ENCODE measurements at places on chromosomes 16 and 17.

- DNase-seq, result no peak
These were observed 27.3 kb downstream of the MIS12 start for GRCh38 chr17:5513628-5514027.

DNA sequence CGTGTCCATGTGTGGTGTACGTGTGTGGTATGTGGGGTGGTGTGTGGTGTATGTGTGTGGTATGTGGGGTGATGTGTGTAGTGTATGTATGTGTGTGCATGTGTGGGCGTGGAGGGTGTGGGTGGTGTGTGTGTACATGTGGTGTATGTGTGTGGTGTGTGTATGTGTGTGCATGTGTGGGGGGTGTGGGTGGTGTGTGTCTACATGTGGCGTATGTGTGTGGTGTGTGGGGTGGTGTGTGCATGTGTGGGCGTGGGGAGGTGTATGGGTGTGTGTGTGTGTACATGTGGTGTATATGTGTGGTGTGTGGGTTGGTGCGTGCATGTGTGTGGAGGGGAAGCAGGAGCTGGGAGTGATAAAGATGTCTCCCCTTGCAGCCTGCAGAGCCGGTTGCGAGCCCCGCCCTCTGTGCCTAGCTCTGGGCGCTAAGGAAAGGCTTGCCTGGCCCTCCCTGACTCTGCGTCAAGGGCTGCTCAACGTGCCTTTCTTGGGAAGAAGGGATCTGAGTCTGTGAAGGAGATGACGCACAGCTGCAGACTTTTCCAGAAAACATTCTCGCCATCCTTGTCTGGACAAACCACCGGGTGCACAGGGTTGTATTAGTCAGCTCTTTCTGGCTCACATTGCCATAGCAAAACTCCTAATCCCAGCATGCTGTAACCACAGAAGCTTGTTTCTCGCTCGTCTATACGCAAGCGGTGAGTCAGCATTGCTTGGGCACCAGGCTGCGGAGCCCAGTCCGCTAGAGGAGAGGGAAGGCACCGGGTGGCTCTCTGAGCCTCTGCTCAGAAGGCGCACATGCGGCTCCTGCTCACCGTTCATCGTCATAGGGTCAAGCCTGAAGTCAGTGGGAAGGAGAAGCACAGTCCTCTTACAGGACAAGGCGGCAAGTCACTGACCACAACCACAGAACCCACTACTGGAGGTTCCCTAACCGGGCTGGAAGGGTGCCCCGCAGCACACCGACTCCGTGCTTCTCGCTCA lies 2.0 kb upstream of the CD300H start:
- peak; percentile 95 for DNase-seq

- DNase-seq, result no peak
These were observed 3.0 kb downstream of the KRT32 start for GRCh38 chr17:41464173-41464572.

- no peak for DNase-seq
These were observed 15.7 kb downstream of the BCAR1 start for GRCh38 chr16:75235721-75236193.

- DNase-seq, result no peak
These were observed at the start of gene AOC2 for GRCh38 chr17:42844271-42844670. AOC2 (plus strand) TSS chr17:42844580; CDS start chr17:42844627, 47 bp downstream.

DNA sequence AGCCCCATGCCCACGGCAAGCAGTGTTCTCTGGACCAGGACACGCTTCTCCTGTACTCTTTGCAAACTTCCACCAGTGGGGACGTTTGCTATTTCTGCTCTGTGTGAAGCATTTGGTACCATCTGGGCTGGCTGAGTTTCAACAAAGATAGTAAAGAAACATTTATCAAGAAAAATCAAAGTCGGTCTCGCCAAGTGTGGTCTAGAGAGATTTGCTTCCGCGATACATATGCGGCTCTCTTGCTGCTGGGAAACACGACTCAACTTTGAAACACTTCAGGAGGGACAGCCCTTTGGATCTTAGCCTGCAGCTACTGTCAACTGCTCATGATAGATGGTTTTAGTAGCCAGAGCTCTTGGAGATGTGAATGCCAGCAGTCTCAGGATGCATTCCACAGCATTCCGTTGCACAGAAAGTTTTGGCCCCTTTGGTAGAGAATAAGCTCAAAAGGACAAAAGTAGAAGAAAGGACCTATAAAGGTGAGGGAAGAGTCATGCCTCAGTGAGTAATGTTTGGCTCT lies 168.2 kb upstream of the CACNG3 start:
- DNase-seq, result no peak

GRCh38 chr16:49437344-49437743 lies 63.7 kb downstream of the C16orf78 start:
- no peak for DNase-seq

- DNase-seq, result peak; percentile 2
These were observed 281.6 kb downstream of the RBFOX1 start for GRCh38 chr16:7614021-7614795.

DNA sequence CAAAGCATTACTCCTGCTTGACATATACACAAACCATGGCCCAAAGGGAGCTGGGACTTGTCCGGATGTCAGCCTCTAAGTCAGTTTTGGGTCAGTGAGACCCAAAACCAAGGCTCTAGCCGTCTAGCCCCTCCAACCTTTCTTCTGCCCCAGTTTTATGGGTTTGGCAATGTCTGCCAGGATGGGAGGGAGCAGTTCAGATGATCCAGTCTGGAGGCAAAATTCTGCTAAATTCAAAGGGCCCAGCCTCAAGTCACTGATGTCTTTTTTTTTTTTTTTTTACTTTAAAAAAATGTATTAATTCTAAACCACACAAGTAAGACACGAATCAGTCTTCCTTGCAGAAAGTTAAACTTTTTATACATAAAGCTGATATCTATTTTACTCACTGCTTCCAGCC lies 8.6 kb downstream of the NLRC5 start:
- no peak for DNase-seq

DNA sequence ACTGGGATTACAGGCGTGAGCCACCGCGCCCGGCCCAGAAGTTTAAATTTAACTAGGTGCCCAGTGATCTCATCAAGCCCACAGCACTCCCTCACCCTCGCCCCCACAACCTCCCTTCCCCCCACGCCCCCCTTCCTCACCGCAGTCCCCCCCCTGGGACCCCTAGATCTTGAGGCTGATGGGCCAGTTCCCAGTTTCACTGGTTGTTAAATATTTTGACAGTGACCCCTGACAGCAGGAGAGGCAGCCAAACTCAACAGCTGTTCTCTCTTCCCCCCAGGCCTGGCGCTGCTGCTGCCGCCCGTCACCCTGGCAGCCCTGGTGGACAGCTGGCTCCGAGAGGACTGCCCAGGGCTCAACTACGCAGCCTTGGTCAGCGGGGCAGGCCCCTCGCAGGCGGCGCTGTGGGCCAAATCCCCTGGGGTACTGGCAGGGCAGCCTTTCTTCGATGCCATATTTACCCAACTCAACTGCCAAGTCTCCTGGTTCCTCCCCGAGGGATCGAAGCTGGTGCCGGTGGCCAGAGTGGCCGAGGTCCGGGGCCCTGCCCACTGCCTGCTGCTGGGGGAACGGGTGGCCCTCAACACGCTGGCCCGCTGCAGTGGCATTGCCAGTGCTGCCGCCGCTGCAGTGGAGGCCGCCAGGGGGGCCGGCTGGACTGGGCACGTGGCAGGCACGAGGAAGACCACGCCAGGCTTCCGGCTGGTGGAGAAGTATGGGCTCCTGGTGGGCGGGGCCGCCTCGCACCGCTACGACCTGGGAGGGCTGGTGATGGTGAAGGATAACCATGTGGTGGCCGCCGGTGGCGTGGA lies 15.6 kb downstream of the QPRT start:
- DNase-seq, result no peak

DNA sequence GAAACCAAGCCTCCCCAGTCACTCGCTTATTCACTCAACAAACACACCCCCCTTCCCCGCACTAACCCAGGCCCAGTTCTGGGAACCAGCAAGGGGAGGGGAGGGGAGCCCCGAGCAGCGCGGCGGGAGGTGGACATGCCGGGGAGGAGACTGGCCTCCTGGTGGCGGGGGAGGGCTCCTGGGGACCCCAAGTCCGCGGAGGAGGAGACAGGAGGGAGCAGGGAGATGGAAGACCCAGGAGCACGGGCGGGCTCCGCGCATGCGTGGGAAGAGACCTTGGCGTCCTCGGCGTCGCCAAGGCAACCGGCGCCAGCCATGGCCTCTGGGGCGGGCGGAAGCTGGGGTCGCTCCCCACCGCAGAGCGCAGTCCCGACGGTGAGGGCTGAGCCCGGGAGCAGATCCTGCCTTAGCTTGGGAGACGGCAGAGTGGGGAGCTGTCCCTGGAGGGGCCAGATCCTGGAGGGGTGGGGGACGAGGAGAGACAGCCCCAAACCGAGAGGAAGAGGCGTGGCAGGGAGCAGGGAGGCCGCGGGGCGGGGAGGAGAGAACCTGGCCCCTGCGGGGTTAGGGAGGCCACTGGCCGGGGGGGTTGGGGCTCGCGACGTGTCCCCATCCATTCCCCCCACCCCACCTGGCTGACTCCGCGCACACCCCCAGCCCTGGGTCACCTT lies at the start of gene PRR29:
Gene PRR29 (plus strand): TSS at position 302 of the 671 bp plus-strand sequence. CDS start 14 bp downstream, at position 316.
- DNase-seq, result peak; percentile 21

DNA sequence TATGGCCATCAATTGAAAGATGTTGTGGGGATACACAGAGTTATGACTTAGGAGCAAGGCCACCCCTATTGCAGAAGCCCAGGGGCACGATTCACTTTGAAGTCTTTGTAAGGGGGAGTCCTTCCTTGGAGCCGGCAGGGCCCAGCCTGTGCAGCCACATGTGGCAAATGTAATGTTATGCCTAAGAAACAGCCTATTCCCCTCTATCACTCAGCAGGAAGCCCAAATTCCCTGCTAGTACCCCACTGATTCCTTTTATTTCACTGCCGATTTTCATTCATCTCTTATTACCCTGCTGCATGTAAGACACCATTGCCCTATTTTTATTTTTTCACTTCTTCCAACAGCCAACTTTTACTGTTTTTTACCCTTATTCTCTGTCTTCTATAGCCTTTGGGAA lies 233.2 kb downstream of the PMP22 start:
- no peak for DNase-seq

- peak; percentile 52 for DNase-seq
These were observed 172.2 kb downstream of the SEC14L1 start for GRCh38 chr17:77312786-77313599.

GRCh38 chr17:7355053-7355452 lies at the start of gene TMEM95:
TMEM95 (plus strand) TSS chr17:7355156; CDS start chr17:7355205, 49 bp downstream.
- DNase-seq, result no peak

DNA sequence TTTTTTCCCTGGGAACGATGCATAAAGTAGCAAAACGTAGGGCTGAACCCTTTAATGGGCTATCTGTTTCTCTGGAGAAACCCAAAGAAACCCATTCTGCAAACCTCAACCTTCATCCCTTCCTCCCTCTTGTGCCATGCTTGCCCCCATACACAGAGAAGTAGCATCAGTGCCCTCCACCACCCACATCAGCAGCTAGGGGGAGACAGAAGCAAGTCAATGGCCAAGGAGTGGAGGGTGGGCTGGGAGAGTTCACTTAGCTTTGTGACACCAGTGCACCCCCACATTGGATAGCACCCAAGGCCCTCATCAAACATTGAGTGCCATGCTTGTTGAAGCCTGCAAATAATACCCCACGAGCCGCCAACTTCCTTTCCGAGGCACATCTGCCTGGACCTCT lies 282.4 kb downstream of the ABCC12 start:
- DNase-seq, result no peak

DNA sequence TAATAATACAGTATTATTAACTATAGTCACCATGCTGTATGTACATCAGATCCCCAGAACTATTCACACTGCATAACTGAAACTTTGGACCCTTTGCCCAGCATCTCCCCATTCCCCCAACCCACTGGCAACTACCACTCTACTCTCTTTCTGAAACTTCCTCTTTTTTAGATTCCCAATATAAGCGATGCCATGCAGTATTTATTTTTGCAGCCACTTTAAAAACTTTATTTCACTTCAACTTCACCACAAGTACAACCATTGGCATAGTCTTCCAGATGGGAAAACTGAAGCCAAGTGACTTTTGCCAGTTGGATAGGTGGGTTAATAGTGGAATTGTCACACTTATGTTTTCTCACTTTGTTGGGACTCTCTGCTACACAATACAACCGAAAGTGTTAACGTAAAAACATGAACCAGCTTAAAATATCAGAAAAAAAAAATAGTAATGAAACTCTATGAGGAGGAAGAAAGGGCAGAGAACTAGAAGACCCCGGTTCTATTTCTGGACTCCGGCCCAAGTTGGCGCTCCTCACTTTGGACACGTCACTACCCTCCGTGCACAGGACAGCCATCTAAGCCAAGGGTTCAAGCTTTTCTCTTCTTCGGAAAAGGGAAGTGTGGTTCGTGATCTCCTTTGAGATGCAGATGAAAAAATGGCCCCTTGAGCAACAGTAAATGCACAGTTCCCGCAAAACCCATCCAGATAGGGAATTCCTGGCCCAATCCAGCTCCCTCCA lies 743 bp downstream of the SHCBP1 start:
- no peak for DNase-seq

- no peak for DNase-seq
These were observed 728.7 kb upstream of the EEF2KMT start for GRCh38 chr16:5826332-5826731.

- no peak for DNase-seq
These were observed 45.6 kb upstream of the NKD1 start for GRCh38 chr16:50502616-50503011.

- no peak for DNase-seq
These were observed 80.2 kb upstream of the TOB1 start for GRCh38 chr17:50946223-50946890.

- DNase-seq, result no peak
These were observed 50.6 kb downstream of the TMC5 start for GRCh38 chr16:19468300-19468699.

GRCh38 chr17:39104657-39105056 lies 46.8 kb downstream of the PLXDC1 start:
- DNase-seq, result no peak

- DNase-seq, result peak; percentile 61
These were observed 105.5 kb upstream of the HLF start for GRCh38 chr17:55159251-55159650.

DNA sequence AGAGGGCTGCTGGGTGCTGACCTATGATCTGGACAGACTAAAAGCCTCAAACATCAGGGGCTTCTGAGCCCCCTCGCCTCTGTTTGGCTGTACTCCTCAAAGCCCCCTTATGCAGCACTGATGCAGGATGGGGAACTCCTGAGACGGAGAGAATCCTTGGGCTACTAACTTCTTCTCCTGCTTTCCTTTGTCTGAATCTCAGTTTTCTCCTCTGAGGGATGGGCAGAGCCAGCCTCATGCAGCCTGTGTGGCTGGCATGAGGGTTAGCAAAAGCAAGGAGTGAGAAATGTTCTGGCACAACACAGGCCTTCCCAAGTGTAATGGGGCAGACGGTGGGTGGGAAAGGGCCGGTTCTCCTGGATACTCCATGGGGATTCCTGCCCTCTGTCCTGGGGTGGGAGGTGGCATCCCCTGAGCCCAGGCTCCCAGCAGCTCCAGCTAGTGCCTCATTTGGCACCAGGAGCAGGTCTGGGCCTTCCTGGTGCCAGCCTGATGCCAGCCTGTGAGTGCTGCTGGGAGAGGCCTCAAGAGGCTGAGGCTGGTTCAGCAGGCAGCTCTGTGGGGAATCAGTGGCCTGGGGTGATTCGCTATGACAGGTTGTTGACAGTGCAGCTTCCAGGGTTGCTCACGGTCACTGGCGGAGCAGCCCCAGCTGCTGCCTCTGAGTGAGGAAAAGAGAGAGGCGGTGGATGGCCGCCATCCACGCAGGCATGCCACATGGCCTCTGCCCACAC lies 4.0 kb upstream of the BRD7 start:
- DNase-seq, result peak; percentile 61

GRCh38 chr16:12431561-12431960 lies 372.1 kb downstream of the CPPED1 start:
- DNase-seq, result no peak

GRCh38 chr16:684961-685696 lies 995 bp upstream of the JMJD8 start:
- DNase-seq, result no peak

GRCh38 chr17:75897160-75898019 lies 639 bp upstream of the TRIM65 start:
- DNase-seq, result no peak

GRCh38 chr17:28370035-28370743 lies at the start of gene VTN:
VTN (minus strand) TSS chr17:28370307; CDS start chr17:28370203, 104 bp downstream.
- DNase-seq, result no peak

All from renal cortical epithelial cell (primary cell).